H1 (cell line): ENCODE measurements at places on chromosomes 5 and 9. TPM values are rescaled to one million over a fixed set of nuclear protein-coding genes. Genes with fewer than 3 reads are reported as not detected.

DNA sequence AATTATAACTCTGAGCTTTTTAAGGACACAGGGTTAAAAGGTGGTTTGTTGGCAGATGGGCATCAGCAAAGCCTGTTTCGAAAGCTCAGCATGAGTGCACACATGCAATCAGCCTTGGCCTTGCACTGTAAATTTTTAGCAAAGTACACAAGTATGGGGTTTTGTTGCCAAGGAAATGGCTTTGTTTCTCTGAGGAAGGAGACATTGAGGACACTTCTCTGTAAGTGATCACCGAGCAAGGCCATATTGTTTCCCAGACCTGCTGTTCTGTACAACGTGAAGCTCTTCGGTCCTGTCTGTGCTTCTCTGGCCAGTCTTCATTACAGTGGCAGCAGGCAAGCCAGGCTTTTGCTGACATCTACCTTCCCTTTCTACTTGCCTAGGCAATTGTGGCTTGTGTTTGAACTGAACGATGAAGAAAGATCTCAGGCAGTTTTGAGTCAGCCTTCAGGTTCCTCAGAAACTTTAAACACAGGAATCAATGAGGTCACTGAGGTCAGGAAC is 27.9 kb upstream of the GLRX start:
- H3K36me3 ChIP-seq, result no peaks in the 10 kb centered on the region
- no peaks in the 10 kb centered on the region for H3K4me1 ChIP-seq
- H3K27me3 ChIP-seq, result no peaks in the 10 kb centered on the region

GRCh38 chr5:80057921-80058320 is 22.8 kb downstream of the THBS4 start:
- H3K27ac ChIP-seq, result no peak overlapping the region
- no peaks in the 10 kb centered on the region for H3K27me3 ChIP-seq
- no peak for DNase-seq
- H3K36me3 ChIP-seq, result 0 out of 2 replicates have a peak, but pooled peaks cover 2% of the 10 kb centered on the region
- no peak overlapping the region for H3K4me3 ChIP-seq

The PTPN3 gene
- total RNA-seq, result 3.7 TPM in 2 replicates

The IRX2 gene
- 40.4 and 47.5 TPM in 2 replicates for total RNA-seq

GRCh38 chr9:95733741-95734666 is 141.5 kb upstream of the ERCC6L2 start:
- H3K4me1 ChIP-seq, result peaks cover 3% of the 10 kb centered on the region
- no peak overlapping the region for H3K4me3 ChIP-seq
- H3K27me3 ChIP-seq, result no peaks in the 10 kb centered on the region
- no peak for DNase-seq
- H3K36me3 ChIP-seq, result no peaks in the 10 kb centered on the region

GRCh38 chr9:15635752-15636151 is 82.9 kb downstream of the CCDC171 start:
- no peaks in the 10 kb centered on the region for H3K27me3 ChIP-seq
- H3K36me3 ChIP-seq, result no peaks in the 10 kb centered on the region
- no peaks in the 10 kb centered on the region for H3K4me1 ChIP-seq
- H3K4me3 ChIP-seq, result no peak overlapping the region

The SPZ1 gene
- total RNA-seq, result not detected in 2 replicates

The SHOC1 gene
- not detected in 2 replicates for total RNA-seq

DNA sequence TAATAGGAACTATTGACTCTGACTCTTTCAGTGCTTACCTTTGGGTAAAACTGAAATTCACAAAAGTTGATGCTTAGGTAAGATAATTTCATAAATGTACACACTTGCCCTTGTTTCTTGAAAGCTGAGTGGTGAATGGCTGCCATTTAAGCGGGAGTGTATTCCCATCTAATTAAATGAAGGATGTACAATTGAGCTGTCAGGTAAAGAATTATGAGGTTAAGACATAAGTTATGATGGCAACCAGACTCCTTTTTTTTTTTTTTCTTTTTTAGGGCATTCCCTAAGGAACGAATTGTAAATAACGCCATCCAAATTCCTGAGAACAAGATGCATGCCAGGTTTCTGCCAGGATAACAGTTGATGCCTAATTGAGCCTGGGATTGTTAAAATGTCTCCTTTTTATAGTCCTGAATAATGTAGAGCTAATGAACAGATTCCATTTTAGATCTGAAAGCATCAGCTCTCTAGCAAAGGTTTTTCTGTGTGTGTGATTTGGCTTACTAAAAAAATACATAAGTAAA is 199.7 kb downstream of the ISL1 start:
- H3K4me1 ChIP-seq, result no peaks in the 10 kb centered on the region
- H3K36me3 ChIP-seq, result no peaks in the 10 kb centered on the region
- H3K27me3 ChIP-seq, result no peaks in the 10 kb centered on the region
